ENCODE measurements at places on chromosomes 16 and 17.
A peak's percentile ranks its signal among the peaks of the same experiment; 100 is the strongest.

DNA sequence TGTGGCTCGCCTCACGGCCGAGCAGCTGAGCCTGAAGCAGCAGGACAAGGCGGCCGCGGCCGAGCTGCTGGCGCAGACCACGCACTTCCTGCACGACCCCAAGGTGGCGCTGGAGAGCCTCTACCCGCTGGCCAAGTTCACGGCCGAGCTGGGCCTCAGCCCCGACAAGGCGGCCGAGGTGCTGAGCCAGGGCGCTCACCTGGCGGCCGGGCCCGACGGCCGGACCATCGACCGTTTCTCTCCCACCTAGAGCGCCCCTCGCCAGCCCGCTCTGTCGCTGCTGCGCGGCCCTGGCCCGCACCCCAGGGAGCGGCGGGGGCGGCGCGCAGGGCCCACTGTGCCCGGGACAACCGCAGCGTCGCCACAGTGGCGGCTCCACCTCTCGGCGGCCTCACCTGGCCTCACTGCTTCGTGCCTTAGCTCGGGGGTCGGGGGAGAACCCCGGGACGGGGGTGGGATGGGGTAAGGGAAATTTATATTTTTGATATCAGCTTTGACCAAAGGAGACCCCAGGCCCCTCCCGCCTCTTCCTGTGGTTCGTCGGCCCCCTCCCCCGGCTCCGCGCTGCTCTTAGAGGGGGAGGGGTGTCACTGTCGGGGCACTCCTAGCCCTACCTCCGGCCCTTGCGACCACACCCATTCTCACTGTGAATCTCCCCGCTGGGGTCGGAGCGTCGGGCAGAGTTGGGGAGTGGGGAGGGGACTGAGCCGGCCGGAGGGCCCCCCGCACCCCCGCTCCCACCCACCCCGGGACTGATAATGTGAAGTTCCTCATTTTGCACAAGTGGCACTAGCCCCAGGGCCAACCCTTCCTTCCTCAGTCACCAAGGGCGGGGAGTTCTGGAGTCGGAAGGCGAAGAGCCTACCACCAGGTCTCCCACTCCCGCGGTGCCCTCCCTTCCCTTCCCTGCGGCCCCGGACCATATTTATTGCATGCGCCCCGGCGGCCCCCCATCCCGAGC lies 4.0 kb downstream of the HIC1 start:
- DNase-seq, result peak; percentile 29

GRCh38 chr17:40303009-40303657 lies 5.8 kb upstream of the RARA start:
- no peak for DNase-seq

GRCh38 chr16:5205361-5206040 lies 107.9 kb upstream of the EEF2KMT start:
- DNase-seq, result no peak

GRCh38 chr16:66508914-66509496 lies 40.9 kb downstream of the TK2 start:
- DNase-seq, result no peak

GRCh38 chr16:83701494-83701893 lies 106.3 kb upstream of the HSBP1 start:
- DNase-seq, result no peak

GRCh38 chr17:77489239-77489892 lies 348.6 kb downstream of the SEC14L1 start:
- no peak for DNase-seq

- no peak for DNase-seq
Observed at GRCh38 chr16:48008011-48008525, 147.7 kb downstream of the ABCC12 start.

- no peak for DNase-seq
Observed at GRCh38 chr17:9230346-9230745, 209.0 kb downstream of the NTN1 start.

DNA sequence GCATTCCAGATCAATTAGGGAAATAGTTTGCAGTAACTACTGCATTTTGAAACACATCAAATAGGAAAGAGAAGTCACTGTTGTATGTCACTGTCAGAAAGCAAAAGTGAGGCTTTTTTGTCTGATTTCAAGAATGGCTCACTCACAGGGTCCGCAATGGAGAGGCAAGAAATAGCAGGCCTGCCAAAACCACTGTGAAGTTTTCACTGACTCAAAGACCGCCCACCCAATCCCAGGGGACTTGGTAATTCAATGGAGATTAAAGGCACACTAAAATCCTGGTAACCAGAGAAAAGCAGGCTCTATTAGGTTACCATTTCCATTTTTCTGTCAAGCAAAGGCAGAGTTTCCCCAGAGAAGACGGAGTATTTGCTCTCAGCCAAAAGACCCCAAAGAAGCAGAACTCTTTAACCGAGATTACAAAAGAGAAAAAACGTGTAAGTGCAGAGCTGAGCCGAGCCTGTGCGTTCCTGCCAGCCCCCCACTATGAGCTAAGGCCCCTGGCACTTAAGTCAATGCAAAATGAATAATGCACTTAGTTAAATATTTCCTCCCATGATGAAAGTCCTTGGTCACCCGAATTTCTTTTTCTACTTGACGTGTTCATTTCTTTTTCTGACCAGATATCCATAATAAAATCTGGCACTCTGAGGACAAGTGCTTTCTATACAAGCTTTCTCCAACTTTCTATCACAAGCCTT lies 57.0 kb downstream of the FOXL1 start:
- no peak for DNase-seq

DNA sequence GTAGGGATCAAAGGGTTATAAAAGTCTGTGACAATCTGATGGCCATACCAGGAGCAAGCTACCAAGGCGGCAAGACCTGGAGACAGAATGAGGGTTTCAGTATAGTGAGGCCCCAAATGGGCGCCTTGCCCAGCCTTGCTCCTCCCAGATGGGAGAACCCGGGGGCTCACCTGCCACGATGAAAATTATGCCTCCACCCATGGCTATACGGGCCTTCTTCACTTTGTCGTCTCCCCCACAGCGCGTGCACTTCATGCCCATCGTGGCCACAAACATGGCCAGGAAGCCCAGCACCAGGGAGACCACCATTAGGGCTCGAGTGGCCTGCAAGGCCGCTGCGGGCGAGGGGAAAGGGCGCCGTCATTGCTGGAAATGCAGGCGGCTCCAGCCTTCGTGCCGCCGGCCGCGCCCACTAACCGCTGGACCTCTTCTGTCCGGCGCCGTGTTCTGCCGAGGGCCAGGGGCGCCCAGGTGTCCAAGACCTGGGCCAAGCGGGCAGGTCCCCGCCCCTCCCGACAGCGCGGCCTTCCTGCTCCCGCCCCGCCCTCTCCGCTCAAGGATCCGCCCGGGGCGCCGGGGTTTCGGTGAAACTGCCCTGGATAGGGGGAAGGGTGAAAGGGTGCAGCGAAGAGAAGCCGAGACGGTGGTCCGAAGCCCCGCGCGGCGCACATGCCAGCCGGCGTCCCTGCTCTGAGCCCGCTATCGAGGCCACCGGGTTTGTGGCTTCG lies 1.5 kb downstream of the CLDN7 start:
- no peak for DNase-seq

DNA sequence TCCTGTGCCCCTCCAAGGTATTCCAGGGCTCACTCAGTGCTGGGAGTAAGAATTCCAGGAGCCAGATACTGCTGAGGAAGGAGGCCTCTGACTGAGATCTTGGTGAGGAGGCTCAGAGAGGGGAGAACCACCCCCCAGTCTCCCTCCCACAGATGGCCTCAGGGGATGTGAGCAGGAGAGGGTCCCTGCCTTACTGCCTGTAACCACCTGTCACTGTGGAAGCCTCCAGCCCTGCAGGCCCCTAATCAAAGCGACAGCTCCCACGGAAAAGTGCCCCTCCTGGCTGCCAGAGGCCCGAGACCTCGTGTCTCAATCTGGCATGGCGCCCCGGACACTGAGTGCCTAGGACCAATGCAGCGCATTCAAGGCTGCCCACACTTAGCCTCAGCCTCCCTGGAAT lies 7.7 kb upstream of the C17orf113 start:
- no peak for DNase-seq

GRCh38 chr17:44910231-44911106 lies 4.8 kb downstream of the GFAP start:
- no peak for DNase-seq

GRCh38 chr16:1331712-1332617 lies 1.5 kb upstream of the BAIAP3 start:
- no peak for DNase-seq

GRCh38 chr17:21542991-21543390 lies 149.3 kb upstream of the KCNJ18 start:
- DNase-seq, result no peak

DNA sequence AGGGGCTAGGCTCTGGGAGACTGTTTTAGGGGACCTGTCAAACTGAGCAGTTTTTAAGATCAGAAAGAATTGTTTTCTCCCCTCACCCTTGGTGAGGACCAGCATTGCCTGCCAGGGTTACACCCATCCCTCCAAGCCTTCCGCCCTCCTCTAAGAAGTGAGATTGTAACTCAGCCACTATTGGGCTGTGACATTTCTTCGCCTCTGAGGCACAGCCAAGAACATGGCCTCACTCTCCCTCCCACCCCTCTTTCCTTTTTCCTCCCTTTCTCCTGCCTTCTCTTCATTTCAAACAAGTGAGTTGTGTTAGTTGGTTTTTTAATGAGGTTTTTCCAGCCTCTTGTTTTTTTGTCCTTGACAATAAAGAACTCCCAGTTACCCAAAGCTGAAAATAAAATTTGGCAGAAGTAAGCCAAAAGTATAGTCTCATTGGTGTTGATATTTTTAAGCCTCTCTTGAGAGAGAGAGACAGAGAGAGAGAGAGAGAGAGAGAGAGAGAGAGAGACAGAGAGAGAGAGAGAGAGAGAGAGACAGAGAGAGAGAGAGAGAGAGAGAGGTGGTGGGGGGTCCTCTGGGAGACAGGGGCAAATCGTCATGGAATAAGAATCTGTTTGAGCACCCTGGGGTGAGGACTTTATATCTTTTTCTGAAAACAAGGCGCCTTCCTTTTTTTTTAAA lies 77.2 kb upstream of the TBX2 start:
- DNase-seq, result no peak

DNA sequence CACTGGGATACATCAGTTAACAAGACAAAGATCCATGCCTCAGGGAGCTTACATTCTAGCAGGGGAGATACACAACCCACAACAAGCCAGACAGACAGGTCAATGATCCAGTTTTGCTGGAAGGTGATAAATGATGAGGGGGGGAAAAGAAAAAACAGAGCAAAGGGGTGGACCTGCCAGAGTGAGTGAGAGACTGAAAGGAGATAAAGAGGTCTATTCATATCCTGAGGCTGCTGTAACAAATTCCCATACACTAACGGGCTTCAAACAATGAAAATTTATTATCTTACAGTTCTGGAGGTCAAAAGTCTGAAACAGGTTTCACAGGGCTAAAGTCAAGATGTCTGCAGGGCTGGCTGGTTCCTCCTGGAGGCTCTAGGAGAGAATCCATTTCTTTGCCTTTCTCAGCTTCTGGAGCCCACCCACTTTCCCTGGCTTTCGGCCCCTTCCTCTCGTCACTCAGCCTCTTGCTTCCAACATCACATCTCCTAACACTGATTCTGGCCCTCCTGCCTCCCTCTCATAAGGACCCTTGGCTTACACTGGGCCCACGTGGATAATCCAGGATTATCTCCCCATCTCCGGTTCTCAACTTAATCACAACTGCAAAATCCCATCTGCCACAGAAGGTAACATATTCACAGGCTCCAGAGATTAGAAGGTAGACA lies 81.5 kb downstream of the GAS7 start:
- no peak for DNase-seq

DNA sequence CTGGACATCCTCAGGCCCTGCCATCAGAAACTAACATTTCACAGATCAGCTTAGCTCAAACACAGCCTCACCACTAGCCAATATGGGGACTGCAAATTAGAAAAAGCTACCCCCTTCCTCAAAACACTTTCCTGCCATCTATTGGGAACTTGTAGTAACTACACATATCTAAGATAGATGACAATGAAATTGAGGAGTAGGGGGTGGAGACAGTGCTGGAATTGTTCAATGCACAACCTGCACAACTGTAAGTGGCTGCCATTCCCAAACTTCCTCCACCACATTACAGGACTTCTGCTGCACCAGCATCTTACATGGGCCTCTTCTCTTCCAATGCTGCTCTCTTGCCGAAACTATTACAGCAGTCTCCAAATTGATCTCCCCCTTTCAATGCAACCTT lies 21.9 kb downstream of the AIPL1 start:
- DNase-seq, result no peak

DNA sequence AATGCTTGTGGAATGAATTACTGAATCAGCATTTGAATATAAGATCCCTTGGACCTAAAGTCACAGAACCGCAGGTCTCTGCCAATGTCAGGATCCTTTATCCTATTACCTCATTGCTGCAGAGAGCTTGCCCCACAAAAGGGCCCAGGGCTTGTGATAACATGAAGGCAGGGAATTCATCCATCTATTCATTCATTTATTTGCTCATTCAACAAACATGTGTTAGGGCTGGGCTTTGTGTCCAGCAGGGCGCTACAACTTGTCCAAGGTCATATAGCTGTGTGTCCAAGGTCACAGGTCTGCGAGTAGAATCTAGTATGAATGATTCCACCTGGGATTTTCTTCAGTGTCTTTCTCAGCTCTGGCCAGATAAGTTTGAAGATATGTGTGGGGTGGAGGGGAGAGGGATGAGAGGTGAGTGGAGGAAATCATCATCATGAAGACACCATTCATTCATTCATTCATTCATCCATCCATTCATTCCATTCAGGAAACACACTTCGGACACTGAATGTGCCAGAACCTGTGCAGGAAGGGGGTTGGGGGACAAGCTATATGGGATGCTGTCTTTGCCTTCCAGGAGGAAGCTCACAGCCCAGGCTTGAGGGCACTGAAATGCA lies 1.3 kb upstream of the UNC45B start:
- no peak for DNase-seq

DNA sequence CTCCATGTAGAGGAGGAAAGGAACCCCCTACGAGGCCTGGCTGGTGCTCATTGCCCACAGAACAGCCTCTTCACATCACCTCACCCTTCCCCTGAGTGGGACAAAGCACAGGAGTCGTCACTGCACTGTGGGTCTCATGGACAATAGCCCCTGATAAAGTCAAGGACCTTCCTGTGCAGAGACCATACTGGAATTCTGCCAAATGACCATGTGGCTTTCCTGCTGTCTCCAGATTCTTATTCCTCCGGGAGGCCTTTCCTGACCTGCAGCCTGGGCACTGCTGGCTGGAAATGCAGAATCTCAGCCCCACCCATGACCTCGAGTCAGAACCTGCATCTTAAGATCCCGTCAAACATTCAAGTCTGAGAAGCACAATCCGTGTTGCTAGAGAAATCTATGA lies 60.5 kb upstream of the ERN1 start:
- DNase-seq, result no peak

- no peak for DNase-seq
Observed at GRCh38 chr16:83762992-83763358, 44.8 kb upstream of the HSBP1 start.

DNA sequence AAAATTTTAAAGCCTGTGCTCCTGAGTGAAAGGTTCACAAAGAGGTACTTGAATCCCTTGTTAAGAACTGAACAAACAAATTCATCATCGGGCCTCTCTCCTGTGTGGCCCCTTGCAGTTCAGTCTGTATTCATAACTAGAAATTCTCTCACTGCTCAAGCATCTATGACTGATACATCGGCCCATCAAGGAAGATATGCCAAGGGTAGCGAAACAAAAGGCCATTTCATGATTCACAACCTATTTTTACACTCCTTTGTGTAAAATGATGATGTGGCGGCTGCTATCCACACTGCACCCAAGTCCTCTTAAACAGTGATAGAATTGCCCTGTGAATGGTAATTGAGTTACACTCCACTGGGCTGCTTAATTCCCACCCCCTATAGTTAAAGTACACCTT lies 204.6 kb downstream of the STX8 start:
- no peak for DNase-seq
